ENCODE measurements at places on chromosomes 5 and 9.

GRCh38 chr5:10018201-10019069, 231.3 kb downstream of the ATPSCKMT start:
- DNase-seq: no peak

DNA sequence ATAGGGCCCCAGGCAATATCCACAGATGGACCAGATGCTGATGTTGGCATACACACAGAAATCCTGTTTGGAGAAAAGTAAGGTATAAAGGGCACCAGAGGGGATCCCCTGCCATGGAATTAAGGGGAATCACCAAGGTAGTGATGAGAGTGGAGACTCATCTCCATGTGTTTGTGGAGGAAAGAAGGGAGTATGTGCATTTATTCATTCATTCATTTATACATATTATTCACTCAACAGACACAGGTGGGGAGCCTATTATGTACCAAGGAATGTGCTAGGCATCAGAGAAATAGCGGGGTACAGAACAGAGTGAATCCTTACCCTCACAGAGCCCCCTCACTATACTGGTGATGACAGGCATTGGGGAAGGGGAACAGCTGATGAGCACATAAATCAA, 116.8 kb upstream of the IL12B start:
- no peak for DNase-seq

DNA sequence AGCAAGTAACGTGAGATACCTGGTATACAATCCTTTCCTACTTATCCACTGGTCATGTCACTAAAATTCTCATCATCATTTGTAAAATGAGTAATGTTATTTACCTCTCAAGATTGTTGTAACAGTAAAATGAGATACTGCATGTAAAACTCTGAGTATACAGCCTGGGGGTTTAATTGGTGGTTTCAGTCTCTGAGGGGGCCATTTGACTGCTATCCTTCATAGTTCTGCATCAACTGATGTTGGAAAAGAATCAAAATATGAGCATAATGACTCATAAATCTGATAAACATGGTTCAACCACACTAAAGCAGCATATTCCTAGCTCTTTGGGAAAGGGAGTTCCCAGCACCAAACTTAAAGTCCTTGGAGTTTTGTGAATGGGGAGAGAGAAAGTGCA, 181.0 kb upstream of the GHR start:
- no peak for DNase-seq

DNA sequence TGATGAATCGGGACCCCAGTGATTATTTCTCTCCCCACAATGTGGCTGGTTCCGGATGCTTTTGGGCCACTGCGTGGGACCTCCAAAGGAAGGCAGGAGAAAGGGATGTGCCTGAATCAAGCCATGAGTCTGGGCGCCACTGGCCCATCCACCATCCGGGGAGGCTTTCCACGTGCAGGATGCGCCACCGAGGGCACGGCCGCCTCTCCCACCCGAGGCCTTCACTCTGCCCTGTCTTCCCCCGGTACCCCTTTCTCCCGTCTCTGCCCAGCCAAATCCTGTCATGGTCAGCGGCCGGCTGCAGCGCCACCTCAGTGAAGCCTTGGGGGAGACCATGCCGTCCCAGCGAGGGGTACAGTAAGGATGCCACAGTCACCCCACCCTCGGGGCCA, 43.9 kb upstream of the GRHPR start:
- no peak for DNase-seq

- no peak for DNase-seq
Measured at GRCh38 chr5:89989776-89990175, 419.8 kb downstream of the CETN3 start.

- DNase-seq: no peak
Measured at GRCh38 chr5:55535199-55535905, 588 bp upstream of the PLPP1 start.

DNA sequence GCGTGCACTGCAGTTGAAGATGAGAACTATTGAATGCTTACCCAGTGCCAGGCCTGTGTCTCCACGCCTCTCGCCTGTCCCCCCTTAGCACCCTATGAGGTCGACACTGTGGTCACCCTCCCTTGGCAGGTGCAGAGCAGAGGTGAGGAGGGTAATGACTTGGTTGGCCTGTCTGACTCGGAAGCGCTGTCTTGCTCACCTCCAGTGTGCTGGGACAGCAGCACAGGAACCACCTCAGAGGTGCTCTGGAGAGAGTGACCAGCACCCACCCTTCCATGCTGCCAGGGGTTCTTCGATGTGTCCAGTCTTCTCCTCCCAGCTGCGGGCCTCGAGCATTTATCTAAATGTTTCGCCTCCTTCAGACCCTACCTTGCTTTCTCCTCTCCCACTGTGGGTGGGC, 178.3 kb upstream of the IRX2 start:
- DNase-seq: no peak

GRCh38 chr9:131521203-131521602, 9.9 kb downstream of the UCK1 start:
- DNase-seq: no peak

DNA sequence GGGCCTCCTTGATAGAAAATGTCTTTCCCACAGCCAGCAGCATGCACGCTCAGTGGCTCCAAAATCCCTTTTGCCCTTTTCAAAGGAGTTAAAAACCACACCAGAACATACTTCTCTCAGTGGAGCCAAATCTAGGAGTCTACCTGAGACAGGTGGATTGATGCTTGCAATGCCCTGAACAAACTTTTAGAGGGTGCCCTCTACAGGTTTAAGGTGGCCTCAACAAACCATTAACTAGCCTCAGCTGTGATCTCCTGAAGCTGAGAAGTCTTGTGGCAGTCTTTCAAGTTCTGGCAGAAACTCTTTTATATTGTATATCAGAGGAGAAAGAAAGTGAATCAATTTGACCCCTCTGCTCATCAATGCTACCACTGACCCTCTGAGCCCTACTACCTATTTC, 125.4 kb downstream of the MED27 start:
- no peak for DNase-seq

DNA sequence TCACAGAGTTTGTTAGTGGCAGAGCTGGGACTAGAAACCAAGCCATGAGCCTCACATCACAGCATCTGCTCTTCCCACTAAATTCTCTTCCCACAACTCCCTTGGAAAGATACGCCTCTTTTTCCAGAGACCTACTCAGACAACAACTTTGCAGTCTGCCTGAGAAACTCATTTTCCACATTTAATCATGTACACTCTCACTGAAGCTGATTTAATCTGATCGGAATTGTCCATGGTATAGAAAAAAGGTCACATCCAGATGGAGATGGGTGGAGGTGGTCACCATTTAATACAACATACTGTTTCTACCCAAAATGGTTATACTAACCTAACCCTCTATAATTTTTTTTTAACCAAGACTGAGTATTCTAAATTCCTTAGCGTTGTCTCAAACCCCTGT, 366.2 kb downstream of the ENC1 start:
- DNase-seq: no peak

DNA sequence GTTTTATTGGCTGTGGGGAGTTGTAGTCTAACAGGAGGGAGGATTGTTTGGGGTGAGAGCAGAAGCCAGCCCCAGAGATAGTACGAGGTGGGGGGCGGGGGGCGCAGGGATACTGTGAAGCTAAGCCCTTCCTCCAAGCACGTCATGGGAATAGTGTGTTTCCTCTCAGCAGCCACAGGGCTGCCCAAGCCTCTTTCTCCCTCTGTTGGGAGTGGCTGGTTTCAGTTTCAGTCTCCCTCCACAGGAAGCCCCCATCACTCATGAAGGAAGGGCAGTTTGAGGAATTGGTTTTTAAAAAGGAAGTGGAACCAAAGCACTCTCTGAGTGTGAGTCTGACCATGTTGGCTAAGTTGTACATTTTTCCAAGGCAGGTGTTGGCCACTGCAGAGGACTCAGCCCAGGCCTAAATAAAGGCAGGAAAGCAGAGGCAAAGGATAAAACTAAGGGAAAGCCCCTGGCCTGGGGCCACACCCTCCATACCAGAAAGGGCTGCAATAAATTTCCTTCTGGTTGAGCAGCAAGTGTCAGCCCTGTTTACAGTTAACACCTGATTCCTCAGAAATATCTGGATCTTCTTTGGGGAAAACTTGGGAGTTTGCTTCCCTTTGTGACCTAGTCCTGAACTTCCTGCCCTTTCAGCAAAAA, 3.2 kb downstream of the RAB24 start:
- DNase-seq: no peak
